AG09309 (cell line): ENCODE measurements at places on chromosomes 4 and X.

DNA sequence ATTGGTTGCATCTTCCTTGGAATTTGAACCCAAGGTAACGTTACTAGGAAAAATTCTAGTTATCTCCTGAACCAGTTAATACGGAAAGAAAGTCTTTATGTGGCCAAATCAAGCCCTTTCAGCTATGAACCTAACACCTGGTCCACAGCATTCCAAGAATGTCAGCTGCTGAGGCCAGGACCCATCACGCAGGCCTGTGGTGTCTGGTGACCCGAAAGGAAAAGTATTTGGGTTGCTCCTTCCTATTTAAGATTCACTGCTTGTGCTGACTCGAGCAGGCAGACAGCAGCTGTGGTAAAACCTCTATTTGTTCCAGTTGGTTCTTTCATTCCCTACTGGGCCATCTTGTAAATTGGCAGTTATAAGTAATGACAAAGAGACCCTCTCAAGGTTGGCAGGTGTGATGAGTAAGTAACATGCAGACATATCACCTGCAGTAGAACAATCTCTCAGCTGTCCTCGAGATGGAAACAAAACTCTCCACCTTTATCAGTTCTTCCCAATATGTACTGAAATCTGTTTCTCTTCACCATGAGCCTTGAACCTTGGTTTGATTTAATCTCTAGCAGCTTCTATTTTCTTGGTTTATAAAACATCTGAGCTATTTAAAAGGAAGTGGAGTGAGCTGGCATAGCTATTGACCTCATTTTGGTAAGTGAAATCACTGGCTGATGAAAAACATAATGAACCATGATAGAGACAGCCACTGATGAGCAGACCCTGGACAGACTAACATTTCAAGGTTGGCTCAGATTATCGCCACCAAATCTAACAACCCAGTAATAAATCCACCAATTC is 182.1 kb upstream of the SMIM31 start:
- DNase-seq = no peak

GRCh38 chr4:108148316-108148715 is 20.4 kb downstream of the LEF1 start:
- DNase-seq = no peak

DNA sequence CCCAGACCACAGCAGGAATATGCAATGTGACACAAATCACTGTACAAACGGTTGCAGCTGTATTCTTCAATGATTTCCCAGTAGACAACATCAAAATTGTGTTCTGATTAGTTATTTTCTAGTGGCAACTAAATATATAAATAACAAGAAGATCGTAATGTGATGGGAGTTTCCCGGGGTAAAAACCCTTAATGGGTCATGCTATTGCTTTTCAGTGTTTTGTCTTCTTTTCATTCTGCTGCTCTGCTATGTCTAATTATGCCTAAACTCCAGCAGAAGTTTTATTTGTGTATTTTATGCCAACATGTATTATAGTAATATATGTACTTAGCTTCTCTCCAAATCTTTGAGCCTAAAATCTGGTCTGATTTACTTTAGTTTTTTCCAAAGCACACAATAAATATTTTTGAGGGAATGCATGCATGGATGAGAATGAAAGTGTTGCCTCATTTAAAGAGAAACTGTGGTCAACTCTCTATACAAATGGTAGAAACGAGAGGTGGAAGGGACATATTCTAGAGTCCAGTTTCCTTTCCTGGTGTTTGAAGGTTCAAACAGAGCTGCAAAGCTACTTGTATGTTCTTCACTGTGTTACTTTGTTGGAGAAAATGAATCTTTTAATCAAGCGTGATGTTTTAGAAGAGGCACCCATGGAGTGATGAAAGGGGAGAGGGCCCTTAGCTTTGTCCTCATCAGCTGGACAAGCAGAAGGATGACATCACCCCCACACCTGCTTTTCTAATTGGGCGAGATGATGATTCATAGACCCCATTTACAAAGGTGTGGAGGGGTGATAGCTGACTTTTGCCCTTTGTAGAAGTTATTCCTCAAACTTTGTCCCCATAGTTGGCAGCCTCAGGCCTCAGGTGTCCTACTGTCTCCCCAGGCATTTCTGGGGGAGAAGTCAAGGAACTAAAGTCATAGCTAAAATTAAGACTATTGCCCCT is 129.7 kb downstream of the FRAS1 start:
- DNase-seq = no peak

DNA sequence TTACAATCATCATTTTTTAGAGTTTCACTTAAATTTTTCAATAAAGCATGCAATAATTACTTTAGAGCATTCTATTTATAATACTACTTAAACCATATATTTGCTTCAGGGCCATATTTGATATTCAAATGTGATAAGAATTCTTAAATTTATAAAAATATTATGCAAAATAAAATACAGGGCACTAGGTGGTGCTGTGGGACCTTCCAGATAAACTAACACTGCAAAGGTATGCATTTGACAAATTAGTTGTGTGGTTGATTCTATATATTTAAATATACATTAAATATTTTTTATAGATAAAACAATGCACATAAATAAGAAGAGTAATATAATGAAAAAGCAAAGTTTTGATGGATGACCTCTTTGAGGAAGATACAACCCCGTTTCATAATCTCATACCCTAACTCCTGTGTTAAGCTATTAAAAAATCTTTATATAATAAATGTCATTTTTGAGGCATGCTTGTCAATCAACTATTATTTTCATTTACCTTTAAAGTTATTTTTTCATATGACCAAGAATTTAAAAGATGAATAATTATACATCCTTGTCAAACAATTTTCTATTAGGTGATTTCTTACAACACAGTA is 128.4 kb downstream of the REELD1 start:
- DNase-seq = no peak

GRCh38 chrX:16924631-16925480 is 21.6 kb upstream of the REPS2 start:
- DNase-seq = no peak

DNA sequence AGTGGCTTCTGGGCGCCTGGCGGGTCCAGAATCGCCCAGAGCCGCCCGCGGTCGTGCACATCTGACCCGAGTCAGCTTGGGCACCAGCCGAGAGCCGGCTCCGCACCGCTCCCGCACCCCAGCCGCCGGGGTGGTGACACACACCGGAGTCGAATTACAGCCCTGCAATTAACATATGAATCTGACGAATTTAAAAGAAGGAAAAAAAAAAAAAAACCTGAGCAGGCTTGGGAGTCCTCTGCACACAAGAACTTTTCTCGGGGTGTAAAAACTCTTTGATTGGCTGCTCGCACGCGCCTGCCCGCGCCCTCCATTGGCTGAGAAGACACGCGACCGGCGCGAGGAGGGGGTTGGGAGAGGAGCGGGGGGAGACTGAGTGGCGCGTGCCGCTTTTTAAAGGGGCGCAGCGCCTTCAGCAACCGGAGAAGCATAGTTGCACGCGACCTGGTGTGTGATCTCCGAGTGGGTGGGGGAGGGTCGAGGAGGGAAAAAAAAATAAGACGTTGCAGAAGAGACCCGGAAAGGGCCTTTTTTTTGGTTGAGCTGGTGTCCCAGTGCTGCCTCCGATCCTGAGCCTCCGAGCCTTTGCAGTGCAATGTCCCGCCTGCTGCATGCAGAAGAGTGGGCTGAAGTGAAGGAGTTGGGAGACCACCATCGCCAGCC is at the start of gene ATOH1:
ATOH1 (plus strand) TSS at position 422 of the 663 bp plus-strand sequence; CDS start at position 596, 174 bp downstream.
- no peak for DNase-seq

DNA sequence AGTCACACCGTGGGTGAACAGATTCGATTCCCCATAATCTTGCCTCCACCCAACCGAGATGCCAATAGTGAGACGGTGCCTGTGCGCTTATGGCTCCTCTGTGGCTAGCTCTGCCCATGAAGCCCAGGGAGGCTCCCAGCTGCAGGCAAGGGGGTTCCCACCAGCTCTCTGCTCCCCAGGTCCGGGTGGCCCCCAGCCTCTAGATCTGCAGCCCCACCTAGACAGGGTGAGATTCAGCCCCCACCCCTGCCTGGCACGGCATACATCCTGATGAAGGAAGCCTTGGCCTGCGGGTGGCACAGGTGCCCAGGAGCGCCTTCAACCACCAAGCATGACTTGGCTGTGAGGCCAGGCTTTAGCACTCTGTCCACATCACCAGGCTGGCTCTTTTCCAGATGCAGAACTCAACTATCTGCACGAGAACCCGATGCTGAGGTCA is 40.6 kb downstream of the WDR1 start:
- DNase-seq = no peak
